CD4-positive, alpha-beta T cell treated with Interferon gamma for 1 hour (primary cell): ENCODE measurements at places on chromosomes 2 and 18.

GRCh38 chr2:138649571-138649970 is 130.6 kb downstream of the NXPH2 start:
- DNase-seq = no peak

DNA sequence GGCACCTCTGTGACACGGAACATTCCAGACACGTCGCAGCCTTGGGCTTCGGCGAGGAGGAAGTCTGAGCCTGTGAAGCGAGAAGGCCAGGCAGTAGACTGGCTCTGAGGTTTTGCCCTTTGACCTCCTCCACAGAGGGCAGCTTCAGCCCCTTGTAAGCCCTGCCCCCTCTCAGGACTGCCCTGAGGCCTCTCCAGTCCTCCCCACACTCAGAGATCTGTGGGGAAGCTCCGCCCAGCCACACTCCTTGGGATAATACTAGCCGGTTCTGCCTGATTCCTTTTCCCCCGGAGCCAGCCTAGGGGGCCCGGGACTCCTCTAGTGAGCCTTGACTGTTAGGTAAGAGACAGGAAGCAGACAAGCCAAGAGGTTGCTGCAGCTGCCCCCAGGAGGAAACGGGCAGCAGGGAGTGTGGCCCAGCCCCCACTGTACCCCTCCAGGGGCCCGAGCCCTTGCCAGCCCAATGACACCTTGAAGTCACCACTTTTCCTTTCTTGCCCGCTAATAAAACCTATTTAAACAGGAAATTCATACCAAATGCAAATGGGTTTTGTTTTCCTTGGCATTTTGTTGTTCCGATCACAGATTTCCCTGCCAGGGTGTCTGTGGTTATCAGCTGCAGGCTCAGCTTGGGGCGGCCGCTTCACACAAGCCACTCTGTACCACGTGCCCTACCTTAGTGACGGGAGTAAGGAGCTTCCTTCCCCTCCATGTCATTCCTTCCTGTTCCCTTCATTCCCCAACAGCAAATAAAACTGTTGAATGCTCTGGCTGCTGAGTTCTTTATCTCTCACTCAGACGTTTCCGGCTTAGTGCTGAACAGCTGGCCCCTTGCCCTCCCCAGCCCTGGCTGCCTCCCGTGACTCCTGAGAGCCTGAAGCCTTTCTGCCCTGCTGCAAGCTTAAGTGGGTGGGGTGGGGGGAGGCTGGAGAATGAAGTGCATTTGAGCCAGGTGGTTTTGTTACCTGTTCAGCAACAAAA is 124.7 kb downstream of the CABLES1 start:
- peak; percentile 22 for DNase-seq

- no peak for DNase-seq
These were observed 59.9 kb downstream of the TNP1 start for GRCh38 chr2:216799873-216800431.

DNA sequence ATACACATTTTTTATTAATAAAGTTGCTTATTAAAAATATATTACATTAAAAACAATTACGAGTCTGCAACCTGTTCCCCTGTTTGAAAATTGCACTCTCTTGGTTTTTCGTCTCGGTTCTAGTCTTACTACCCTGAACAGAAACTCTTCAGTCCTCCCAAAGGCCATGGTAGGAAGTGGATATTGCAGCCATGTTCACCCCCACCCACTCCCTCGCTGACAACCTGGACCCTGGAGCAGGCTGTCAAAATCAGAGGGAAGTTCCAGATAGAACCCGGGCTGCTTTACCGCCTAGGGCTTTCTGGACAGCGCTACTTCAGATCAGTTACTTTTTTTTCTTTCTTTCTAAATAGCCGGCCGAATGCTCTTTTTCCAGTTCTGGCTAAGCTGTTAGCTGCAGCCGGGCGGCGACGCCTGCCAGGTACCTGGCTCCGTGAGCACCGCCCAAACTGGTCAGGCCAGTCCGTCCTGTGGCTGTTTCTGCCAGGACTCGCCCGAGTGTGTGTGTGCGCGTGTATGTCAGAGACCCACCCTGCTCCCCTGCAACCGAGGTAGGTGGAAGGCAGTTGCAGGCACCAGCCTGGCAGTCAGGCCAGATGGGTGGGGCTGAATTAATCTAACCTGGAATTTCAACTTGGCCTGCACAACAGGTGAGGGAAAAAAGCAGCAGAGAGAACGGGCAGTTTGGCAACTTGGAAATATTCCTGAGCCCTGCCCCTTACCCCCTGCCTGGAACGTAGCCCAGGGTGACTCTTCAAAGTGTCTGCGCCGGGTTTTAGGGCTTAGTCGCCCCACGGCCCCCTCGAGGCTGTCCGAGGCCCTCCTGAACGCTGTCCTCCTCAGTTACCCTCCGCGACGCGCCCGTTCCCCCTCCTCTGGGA is 1.1 kb upstream of the TET3 start:
- no peak for DNase-seq

GRCh38 chr18:74702950-74703349 is 105.3 kb downstream of the ZNF407 start:
- DNase-seq = no peak

DNA sequence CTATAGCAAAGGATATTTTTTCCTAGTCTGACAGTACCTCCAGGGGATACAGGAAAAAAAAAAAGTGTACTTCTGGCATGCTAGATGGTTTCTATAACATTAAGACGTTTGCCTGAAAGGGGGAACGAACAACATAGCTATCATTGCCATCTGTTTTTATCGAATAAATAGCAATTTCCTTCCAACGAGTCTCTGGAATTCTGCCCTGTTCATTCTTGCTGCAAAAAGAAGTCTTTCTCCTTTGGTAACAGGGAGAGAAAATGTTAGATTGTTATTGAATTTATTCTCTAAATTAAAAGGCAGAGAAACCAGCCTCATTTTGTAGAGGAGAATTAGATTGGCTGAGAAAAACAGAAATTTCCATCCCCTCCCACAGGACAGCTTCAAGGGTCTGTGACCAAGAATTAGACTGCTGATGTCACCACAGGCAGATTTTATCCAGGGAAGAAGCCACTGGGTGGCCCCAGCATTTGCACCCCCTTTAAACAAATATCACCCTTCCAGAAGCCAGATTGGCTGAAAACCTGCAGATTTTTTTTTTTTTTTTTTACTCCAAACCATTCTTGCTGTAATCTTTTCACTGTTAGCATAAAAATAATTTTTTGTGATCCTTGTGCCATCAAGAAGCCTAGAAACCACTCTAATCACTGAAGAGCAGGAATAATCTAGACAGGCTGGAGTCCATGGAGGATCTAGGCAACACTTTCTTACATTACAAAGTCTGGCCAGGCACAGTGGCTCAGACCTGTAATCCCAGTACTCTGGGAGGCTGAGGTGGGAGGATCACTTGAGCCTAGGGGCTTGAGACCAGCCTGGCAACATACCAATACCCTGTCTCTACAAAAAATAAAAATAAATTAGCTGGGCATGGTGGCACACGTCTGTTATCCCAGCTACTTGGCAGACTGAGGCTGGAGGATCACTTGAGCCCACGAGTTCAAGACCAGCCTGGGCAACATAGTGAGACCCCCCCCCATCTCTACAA is 12.0 kb downstream of the WDFY1 start:
- no peak for DNase-seq

- no peak for DNase-seq
These were observed 108.1 kb upstream of the SIX3 start for GRCh38 chr2:44833171-44834069.

DNA sequence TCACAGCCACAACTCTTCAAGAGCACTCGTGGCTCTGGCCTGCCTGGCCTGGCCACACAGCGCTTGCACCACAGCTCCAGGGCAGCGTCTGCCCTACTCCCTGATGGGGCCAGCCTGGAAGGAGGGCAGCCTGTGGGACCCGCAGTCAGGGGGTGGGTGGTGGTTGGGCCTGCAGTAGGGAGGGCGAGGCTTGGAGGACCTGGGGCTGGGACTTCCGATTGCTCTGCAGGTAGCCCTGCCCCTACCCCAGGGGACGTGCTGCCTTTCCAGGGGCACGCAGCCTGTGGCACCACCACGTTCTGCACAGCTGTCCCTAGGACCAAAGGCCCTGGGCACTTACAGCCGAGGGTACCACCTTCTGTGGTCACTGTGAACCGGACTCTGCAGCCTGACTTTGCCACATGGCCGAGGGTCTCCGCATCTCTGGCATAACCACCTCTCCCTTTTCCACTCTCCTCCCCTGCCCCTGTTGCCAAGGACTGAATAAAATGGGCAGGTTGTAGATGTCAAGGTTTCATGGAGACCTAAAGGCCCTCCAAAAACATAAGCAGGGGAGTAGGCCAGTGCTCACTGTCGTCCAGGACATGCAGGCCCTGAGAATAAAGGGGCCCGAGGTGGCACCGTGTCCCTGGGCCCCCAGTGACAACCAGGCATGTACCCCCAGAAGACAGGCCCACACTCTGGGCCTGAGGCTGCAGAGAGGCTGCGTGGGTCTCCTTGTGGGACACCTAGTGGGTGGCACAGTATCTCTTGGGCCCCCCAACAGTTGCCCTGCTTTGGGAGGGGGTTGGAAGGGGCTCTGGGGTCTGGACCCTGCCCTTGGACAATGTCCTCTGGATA is 87.3 kb downstream of the INHBB start:
- no peak for DNase-seq
